Cardiac septum (tissue), 1 donor: ENCODE measurements at places on chromosomes 2 and 18.

DNA sequence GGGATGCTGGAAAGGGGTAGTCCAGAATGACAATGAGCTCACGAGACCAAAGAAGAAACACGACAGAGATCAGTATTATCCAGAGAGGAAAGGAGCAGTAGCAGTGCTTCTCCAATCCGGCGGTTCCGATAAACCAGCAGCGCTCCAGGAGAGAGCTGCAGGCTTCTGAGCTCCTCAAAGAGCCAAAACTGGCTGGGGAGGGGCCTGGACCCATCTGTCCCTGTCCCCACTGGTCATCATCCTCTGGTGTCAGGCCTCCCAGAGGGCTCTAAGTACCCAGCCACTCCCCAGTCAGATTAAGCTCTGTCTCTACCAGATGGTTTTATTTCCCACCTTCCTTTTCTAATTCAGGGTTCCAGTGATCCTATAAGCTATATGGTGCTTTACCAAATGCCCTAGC, 23.2 kb downstream of the DNAJC27 start:
- no peak for DNase-seq

- no peak for DNase-seq
These were observed 101.7 kb downstream of the B3GNT2 start for GRCh38 chr2:62297624-62298010.

- no peak for DNase-seq
These were observed 148.6 kb downstream of the ZNF236 start for GRCh38 chr18:76970770-76971559.

DNA sequence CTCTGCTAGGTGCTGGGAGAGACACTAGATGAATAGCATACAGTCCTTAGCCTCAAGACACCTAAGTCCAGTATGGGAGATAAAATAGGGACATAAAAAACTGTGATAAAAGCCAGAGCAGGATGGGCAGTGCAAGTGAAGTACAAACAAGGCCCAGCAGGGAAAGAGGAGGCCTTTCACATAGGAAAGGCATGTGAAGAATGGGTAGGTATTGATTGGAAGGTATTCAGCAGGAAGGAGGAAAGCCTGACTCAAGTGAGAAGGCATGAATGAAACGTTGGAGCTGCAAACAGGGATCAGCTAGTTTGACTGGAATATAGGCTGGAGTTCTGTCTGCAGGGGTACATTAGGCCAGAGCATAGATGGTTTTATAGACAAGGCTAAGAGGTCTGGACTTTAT, 11.0 kb upstream of the CXCR4 start:
- DNase-seq = no peak

DNA sequence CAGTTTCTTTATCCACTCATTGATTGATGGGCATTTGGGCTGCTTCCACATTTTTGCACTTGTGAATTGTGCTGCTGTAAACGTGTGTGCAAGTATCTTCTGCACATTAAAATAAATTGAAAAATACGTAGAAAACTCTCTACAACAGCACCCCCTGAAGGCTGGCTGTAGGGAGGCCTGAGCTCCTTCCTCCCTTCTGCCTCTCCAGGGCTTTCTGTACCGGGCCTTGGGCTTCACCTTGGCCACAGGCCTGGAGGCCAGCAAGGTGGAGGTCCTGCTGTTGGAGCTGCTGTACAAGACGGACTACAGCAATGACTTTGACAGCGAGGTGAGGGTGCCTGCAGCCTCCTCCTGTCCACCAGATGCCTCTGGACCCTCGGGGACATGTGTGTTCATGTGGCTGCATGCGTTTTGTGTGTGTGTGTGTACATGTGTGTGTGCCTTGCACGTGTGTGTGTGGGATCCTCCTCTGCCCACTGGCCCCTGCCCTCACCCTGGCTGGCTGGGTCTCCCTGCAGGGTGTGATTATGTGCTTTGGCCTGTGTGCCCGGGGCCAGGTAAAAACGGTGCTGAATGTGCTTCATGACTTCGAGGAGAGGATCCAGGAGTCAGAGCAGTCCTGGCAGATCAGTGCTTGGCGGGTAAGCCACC, 29.2 kb downstream of the MROH2A start:
- no peak for DNase-seq

DNA sequence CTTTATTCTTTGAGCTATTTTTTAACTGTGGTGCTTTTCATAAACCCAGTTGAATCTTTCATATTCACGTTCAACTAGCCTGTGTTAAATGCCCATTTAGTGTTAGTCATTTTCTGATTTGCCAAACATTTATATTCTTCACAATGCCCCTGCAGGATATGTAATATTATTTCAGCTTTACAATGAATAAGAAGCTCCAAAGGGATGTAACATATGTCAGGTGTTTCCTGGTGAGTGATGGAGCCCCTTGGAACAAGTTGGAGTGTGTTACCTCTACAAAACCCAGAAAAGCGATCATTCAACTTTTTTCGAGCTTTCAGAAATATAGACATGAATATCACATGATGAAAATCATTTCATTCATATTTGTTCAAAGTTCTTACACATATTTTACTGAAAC, 471.0 kb upstream of the CDH2 start:
- no peak for DNase-seq

DNA sequence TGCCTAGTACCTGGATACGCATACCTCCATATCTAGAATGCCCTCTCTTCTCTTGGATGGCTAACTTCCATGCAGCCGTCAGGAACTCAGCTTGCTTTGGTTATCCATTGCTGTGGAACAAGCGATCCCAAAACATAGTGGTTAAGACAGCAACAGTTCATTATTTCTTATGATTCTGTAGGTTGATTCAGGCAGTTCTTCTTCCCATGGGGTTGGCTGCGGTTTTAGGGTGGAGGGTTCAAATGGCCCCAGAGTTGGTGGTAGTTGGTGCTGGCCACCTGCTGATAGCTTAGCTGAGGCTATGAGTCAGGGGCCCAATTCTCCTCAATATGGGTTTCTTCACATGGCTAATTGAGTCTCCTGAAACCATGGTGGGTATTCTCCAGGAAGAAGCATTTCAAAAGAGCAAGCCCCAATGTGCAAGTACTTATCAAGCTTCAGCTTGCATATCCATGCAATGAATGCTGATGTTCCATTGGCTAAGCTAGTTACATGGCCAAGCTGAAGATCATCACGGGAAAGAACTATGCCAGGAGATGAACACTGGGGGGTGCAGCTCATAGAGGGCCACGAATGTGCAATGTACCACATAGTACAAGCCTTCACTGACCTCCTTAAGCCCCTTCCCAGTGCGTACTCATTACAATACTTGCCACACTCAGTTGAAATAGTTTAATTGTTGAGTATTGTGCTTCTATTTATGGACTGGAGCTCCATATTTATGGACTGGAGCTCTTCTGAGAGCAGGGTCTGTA, 10.0 kb upstream of the RHOB start:
- no peak for DNase-seq

GRCh38 chr2:109062145-109062858, 66.7 kb upstream of the SH3RF3 start:
- no peak for DNase-seq
